ENCODE measurements at places on chromosomes 12 and 14.

GRCh38 chr12:57739387-57739786, 845 bp upstream of the AGAP2 start:
- DNase-seq = no peak

- DNase-seq = no peak
Measured at GRCh38 chr14:87896393-87897380, 96.3 kb downstream of the GALC start.

DNA sequence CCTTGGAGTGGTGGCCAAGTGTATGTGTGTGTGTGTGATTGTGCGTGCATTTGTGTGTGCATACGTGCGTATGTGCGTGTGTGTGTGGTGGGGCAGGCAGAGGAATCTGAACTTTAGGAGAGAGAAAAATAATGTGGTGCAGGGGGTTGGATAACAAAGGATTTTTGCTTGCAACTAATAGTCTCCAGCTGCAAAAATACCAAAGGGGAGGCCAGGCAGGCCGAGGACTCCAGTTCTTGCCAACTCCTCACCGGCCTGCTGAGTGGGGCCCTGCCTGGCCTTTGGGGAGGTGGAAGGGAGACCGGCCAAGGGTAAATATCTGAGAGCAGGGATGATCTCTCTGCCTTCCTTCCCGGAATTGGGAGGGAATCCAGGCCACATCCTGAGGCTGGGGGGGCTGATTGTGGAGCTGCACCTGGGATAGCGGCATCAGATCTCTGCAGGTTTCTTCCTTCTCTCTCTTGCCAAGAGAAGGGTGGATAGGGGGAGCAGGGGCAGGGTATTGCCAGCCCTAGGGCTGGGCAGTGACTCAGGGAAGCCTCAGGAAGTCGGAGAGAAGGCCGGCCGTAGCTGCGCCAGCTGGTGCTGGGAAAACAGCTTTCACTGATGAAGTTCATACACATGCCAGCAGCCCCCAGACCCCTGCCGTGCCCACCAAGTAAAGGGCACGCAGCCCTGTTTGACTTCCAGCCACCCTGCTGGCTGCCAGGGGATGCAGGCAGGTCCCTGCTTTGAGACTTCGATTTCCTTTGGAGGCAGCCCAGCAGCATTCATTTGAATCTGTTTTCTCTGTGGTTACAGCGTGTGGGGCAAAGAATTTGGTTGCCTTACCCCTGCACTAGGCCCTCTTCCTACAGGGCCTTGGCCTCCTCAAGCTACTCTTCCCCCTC, 4.6 kb upstream of the LRP1-AS start:
- DNase-seq = no peak

GRCh38 chr12:6664902-6665301, 2.0 kb upstream of the ING4 start:
- DNase-seq = no peak

DNA sequence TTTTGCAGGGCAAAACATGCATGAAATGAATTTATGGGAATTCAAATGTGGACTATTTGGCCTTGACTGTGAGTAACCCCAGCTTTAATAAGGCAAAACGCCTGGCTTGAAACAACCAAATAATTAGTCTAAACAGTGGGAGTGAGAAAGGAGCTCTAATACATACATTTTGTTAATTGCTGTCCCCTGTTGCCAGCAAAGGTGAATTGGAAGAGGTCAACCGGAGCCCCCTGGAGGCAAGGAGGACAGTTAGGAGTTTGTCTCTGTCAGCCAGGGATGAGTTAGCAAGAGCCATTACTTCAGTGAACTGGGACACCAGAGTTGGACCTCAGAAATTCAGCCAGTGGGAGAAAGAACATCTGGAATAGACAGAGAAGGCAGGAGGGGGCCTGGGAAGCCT, 17.4 kb downstream of the KRT76 start:
- no peak for DNase-seq

DNA sequence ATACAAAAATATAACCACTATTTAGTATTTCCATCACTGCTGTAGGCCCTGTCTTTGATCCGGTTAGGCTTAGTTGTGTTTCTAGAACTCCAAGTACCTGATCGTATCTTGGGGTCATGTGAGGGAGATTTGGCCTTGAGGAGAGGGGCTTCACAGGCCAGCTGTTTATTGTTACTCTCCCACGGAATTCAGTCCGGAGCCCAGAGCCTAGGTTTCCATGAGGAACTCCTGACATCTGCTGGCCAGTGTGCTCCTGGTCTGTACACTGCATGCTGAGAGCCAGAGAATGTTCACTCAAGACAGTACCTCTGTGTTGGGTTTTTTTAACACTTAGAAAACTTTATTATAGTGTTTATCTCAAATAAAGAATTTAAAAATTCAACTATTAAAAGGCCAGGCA, 341.0 kb upstream of the TMEM132C start:
- DNase-seq = no peak

DNA sequence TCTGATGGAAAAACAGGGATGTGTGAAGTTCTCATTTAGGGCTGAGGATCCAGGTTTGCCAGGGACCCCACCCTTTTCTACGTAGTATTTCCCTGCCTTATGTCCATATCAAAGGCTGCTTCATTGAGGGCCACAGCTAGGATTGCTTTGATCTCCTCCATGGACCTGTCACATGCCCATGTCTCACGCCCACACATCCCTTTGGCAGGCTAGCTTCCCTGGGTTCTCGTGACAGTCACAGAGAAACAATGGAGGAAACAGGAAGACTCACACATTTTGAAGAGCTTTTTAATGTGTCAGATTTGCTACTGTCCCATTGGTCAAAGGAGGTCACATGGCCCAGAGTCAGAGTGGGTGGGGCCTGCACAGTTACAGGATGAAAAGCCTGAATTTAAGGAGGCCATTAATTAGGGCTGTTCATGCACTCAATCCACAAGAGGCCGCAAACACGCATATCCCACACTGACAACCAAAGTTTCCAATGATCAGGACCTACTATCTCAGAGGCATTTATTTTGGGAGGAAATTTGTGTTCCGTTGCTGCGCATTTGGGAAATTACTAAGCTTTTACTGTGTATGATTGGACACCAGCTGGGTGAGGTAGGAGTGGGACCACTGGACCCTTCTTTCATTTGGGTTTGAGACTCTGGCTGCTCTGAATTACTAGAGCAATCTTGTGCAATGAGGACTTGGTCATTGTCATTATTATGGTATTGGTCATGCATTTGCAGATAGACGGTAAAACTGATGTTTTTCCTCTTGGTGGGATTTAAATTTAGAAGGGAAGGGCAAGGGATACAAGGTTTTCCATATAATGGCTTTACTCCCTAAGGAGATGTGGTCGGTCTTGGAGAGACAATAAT, 266.2 kb downstream of the KTN1 start:
- DNase-seq = no peak

DNA sequence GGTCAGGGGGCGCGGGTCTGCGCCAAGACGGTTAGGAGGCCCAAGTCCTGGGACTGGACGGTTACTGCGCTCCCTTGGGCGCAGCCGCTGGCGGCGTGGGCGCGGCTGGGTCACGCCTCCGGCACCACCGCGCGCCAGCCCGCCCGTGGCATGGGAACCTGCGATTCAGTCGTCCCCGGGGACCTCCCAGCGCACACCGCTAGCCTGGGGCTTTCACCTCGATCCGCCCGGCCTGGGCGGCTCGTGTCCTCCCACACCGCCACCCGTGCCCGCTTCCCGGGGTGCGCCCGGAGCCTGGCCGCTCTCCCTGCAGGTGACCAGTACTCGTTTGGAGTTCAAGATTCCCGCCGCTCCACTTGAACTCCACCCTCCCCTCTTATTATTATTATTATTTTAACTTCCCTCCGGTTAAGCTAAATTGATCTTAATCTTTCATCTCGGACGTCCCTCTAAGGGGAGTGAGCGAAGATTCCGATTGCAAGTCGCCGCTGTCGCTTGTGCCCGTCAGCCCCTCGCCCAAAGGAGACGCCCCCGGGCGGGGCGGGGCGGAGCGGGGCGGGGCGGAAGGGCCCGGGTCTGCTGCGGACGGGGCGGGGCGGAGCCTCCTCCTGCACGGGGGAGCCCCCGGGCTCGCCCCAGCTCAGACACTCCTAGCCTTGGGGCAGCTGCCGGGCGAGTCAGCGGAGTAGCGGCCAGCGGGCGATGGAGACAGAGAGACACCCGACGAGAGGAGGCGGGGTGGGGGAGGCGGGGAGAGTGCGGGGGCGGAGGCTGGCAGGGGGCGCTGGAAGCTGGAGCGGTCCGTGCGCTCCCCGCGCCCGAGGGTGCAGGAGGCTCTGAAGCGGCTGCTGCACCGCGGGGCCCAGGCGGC, at the start of gene KCNMB4:
TSS of gene KCNMB4 (plus strand) at position 643 of the 871 bp plus-strand sequence. CDS start 445 bp downstream, outside the sequence.
- peak; percentile 60 for DNase-seq

- no peak for DNase-seq
Measured at GRCh38 chr12:82659343-82660207, 27.1 kb upstream of the TMTC2 start.

GRCh38 chr12:65690477-65690876, 133.8 kb upstream of the HMGA2 start:
- no peak for DNase-seq

DNA sequence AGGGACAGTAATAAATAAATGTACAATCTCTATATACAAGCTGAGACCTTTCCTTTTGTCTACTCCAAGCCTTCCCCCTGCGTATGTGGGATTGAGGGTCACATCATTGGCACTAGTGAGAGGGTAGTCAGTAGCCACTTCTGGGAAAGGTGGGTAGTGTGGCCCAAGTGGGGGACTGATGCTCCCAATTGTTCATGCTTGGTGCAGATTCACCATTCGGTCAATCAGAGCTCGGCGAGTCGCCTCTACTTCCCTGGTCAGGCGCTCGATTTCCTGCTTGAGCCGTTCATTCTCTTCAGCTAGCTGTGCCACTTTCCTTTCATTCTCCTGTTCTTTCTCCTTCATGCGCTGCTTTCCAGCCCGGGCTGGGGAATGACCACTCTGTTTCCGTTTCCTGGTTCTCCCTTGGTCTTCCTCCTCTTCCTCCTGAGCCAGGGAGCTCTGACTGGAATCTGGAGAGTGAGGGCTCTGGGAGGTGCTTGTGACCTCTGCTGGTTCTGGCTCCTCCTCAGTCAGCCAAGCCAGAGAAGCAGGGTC, 3.6 kb downstream of the DDIT3 start:
- DNase-seq = no peak

- no peak for DNase-seq
Measured at GRCh38 chr12:51889216-51890132, 1.6 kb downstream of the ANKRD33 start.

DNA sequence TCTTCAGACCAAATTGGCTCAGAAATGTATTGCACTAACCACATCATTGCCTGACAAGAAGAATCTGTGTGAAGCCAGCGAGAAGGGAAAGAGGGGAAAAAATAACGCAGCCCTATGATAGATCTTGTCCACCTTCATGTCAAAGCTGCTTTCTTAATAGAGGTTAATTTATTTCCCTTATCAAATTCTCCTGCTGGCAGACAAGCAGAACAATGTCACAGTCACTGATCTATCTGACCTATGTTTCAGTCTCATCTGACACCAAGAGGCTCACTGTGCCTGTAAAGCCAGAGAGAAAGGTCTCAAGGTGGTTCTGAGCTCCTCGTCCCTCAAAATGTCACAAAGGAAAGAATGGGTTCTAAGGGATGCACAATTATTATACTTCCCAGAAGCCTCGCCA, 190.2 kb upstream of the NOS1 start:
- no peak for DNase-seq

DNA sequence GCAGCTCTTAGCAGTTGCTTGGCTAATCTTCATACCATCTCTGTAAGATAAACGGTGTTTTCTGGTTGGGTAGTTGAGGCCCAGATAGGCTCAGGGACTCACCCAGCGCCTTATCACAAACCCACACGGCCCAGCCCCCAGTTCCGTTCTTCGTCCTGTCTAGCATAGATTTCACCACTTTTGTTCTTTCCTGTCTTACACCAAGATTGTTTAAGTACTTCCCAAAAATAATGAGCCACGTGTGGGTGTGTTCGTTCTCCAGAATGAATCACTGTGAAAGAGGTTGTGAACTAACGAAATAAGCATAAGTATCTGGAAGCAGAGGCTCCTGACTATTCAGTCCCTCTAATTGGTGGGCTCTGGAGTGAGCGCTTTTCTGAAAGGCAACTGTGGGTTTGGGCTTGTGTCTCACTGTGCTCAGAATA, 21.4 kb downstream of the ACVR1B start:
- DNase-seq = no peak

DNA sequence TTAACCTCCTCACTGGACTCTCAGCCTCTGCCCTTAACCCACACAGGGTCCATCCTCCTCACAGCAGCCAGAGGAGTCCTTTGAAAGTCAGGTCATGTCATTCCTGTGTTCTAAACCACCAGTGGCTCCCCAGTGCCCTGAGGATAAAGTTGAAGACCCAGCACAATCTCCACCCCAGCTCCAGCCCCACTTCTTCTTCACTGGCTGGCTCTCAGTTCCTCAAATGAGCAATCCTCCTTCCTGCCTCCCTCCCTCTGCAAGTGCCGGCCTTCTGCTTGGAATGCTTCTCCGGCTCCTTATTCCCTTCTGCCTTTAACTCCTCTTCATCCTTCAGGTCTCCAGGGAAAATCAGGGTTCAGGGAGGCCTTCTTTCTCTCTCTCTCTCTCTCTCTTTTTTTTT, 32.0 kb upstream of the SPPL3 start:
- DNase-seq = no peak

DNA sequence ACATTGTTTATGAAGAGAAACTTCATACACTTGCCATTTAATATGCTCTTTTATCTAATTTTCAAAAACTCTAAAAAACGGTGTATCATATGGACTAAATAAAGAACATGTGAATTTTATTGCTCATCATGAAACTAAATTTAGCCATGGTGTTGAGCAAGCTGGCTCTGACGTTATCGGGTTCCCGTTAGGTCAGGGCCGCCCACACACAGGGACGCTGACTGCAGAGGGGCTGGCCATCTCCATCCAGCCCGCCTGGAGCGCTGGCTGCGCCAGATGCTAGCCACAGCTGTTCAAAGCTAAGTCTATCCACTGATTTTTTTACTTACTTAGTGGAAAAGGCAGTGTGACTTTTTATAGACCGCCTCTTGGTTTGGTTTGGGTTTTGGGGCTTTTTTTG, 36.5 kb upstream of the DYNC1H1 start:
- DNase-seq = no peak

GRCh38 chr14:23953464-23954278, at the start of gene DHRS4:
DHRS4 (plus strand) TSS chr14:23953770; CDS start chr14:23953789, 19 bp downstream.
- peak; percentile 71 for DNase-seq

- no peak for DNase-seq
Measured at GRCh38 chr14:78581229-78581628, 411.1 kb downstream of the NRXN3 start.

GRCh38 chr14:25049568-25050268, at the start of gene STXBP6:
STXBP6 (minus strand) TSS chr14:25050147; CDS start chr14:24974818, 75,329 bp downstream.
- no peak for DNase-seq
